Camera-type eye (tissue), 1 donor: ENCODE measurements at places on chromosomes 16 and 17. TPM values are rescaled to one million over a fixed set of nuclear protein-coding genes. Genes with fewer than 3 reads are reported as not detected.

The KRTAP4-1 gene
- total RNA-seq = not detected

The PPP4C gene
- 70.4 TPM for total RNA-seq

The TM4SF5 gene
- total RNA-seq = not detected

The MYLK3 gene
- total RNA-seq = 4.6 TPM

The KRT27 gene
- total RNA-seq = 0.22 TPM

The SLC5A10 gene
- total RNA-seq = 0.11 TPM

The KIF2B gene
- not detected for total RNA-seq

The APOBR gene
- total RNA-seq = 0.60 TPM

The TMEM98 gene
- total RNA-seq = 230 TPM

The LITAFD gene
- not detected for total RNA-seq

The SHCBP1 gene
- total RNA-seq = 7.4 TPM

The LDHD gene
- total RNA-seq = 6.6 TPM
